CD4-positive, alpha-beta T cell treated with Interleukin-2 at 100 ng/mL for 4 hours (primary cell): ENCODE measurements at places on chromosomes 1 and 21.

- DNase-seq, result no peak
These were observed 22.4 kb downstream of the ESRRG start for GRCh38 chr1:216700779-216701178.

GRCh38 chr1:163443863-163444262 is 122.1 kb downstream of the NUF2 start:
- no peak for DNase-seq

GRCh38 chr1:53860967-53861411 is 22.9 kb upstream of the NDC1 start:
- peak; percentile 57 for DNase-seq

- DNase-seq, result no peak
These were observed 89.5 kb downstream of the ZC3H11B start for GRCh38 chr1:219523411-219523810.

GRCh38 chr1:30088594-30088993 is 634.8 kb downstream of the MATN1 start:
- no peak for DNase-seq

DNA sequence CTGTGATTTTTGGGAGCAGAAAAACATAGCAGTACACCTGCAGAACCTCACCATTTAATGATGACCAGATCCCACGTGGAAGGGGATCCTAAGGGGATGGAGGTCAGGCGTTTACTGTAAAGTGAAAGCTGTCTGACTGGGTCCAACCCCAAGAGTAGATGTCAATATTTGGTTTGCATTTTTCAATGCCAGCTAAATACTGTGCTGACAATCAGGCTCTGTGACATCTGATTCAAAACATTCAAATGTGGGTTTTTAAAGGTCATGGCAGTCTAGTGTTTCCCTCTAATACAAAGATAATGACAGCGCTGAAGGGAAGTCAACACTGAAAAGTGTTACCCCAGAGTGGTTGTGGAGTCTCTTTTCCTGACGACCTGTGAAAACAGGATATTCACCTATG is 68.1 kb downstream of the SPAG17 start:
- no peak for DNase-seq

GRCh38 chr1:202367271-202367670 is 18.8 kb downstream of the PPP1R12B start:
- no peak for DNase-seq

DNA sequence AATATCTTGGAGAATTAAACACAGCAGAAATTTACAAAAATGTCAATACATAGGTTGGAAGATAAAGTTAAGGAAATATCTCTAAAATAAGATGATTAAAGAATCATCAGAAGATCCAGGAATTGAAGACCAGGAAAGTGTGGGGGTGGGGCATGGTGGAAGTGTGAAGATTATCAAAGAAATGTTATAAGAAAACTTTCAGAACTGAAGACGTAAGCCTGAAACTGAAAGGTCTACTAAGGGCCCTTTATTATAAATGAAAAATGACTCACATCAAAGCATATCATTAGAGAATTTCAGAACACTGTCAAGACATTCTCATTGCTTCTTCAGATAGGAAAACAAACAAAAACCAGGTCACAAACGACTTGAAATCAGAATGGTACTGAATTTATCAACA is 92.4 kb upstream of the DPT start:
- DNase-seq, result no peak

DNA sequence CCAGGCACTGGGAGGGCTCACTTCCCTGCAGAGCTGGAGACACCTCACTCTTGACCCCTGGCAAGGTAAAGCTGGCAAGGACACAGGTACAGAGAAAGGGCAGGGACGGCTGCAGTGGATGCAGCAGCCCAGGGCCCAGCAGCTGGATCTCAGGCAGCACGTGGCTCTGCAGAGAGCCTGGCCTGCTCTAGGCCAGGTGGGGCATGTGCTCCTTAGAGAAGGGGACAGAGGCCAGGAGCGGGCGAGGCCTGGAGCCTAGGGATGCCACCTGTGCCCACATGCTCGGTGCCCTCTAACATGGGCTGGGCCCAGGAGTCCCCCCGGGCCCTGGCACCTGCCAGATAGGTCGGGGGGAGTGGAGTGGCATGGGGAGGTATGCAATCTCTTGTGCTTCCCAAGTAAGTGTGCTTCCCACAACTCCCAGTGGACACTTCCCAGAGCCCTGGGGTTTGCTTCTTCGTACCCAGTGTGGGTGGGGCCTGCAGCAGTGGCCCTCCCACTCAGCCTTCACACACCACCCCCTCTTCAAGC is 30.0 kb downstream of the WNT3A start:
- DNase-seq, result no peak

DNA sequence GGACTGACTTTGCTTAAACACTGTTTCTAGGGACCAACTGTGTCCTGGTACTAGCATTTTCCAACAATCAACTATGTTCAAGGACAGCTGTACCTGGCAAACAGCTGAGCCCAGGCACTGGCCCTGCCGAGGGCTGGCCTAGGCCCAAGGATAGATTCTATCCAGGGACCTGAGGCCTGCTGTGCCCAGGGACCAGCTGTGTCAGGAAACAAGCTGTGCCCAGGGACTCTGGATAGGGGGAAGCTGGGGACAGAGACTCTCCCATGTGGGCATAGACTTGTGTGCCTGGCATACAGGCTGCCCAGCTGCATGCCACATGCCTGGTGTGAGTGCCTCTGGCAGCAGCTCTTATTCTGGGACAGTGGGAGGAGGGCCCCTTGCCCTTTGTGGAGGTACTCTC is 38.1 kb upstream of the POU3F1 start:
- no peak for DNase-seq

GRCh38 chr1:119364640-119365039 is 3.9 kb upstream of the HAO2 start:
- no peak for DNase-seq

DNA sequence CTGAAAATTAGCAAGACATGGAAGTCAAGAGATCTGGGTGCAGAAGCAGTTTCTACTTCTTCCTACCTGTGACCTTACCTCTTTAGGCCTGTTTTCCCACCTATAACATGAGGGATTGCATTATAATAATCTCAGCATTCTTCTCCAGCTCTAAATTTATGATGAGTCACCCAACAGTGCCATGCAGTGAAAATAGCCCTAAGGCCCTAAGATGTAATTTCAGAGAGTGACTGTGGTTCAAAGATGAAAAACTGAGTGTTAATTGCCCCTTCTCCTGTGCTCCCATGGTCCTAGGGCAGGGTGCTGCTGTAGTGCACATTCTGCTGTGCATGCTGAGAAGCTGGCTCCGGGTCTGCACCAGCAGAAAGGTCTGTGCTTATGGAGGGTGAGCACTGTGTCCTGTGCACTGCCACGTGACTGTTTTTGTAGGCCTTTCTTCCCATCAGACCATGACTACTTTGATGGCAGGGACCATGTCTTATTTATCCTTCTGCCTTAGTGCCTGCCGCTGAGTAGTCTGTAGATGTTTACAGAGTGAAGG is 29.7 kb downstream of the JUN start:
- DNase-seq, result no peak

DNA sequence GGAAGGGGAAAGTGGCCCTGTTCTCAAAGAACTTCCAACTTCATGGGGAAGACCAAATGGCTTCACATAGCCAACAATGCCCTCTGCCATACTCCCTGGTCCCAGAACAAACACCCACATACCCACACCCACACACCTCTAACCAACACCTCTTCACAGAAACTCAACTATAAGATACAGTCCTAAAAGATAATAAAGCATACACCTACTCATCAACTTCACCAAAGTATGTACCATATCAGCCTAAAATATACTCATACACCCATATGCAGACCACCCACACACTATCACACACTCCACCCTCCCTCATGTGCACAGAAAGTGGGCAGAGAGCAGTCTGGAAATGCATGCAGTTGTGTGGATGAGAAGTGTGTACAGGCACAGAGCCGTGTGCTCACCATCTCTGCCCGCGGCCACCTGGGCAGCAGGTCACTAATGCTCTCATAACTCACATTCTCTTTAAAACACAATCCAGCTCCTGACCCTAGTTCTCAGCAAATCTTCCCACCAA is 27.7 kb downstream of the IQGAP3 start:
- no peak for DNase-seq

DNA sequence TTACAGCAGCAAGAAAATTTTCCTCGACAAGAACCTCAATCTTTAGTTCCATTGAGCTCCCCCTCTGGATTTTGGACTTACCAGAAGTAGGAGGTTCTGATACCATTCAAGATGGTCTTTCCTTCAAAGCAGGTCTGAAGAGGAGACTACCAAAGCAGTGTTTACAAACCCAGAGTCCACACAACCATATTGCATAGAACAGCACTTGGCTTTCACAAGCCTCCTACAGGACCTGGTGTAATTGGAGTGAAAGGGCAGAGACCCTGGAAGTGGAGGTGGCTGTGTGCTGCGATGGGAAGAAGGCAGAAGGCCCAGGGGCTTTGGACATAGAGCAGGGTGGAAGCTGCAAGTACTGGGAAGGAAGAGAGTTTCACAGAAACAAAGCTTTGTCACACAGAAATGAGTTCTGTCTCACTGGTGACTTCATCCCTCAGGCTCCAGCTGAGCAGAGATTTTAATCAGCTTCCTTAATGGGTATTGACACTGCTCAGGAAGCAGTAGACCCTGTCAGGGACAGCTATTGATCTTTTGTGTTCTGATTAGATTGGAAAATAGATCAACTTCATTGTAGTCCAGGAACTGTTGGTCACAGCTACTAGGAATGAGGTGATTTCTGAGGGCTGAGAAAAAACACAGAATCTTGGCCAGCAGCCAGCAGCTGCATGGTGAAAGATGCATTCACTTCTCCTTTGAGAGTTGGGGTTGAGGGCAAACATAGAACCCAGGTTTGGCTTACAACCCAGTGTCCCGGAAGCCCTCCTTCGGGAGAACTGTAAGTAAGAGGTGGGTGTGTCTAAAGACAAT is 124.0 kb downstream of the SYT2 start:
- DNase-seq, result no peak

DNA sequence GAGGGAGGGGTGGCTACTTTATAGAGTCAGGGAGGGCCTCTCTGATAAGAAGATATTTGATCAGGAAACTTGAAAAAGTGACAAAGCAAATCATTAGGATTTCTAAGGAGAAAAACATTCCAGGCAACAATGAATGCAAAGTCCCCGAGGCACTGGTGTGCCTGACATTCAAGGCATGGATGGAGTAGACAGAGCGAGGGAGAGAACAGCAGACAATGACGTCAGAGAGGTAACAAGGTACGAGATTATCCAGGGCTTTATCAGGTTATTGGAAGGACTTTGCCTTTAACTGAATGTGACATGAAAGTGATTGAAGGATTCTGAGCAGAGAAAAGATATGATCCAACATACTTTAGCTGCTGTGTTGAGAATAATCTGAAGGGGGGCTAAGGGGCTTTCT is 72.4 kb upstream of the GNG4 start:
- DNase-seq, result no peak

- no peak for DNase-seq
These were observed 158.3 kb downstream of the KAZN start for GRCh38 chr1:14756589-14757285.

DNA sequence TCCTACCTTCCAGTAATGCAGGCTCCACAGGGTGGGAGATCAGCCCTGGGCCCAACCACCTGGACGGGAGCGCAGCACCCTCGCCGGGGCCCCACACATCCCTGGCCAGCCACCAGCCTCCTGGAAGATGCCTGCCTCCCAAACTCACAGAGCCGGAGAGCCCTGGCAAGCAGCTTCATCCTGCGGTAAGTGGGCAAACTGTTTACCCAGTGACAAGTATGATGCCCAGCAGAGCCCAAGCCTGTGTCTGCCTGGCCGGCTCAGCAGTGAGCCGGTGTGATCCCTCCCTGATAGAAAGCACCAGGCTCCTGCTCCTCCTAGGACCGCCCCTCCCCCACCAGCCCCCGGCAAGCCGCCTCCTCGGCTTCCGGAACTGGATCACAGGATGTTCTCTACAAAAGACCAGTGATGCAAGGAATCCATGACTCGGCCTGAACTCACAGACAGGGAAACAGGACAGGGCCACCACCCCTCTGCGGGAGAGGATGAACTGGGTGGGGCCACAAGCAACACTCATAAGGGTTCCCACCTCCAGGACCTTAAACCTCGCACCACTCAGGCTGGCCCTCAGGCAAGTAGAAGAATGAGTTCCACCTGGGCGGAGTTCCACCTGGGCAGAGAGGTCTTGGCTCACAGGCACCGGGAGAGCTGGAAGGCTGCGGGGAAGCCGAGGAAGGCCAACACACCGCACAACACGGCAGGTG is 7.9 kb downstream of the ACOT7 start:
- DNase-seq, result no peak

GRCh38 chr1:246208105-246208504 is 299.0 kb downstream of the SMYD3 start:
- DNase-seq, result no peak

GRCh38 chr1:88659552-88659951 is 24.5 kb upstream of the PKN2 start:
- DNase-seq, result no peak

DNA sequence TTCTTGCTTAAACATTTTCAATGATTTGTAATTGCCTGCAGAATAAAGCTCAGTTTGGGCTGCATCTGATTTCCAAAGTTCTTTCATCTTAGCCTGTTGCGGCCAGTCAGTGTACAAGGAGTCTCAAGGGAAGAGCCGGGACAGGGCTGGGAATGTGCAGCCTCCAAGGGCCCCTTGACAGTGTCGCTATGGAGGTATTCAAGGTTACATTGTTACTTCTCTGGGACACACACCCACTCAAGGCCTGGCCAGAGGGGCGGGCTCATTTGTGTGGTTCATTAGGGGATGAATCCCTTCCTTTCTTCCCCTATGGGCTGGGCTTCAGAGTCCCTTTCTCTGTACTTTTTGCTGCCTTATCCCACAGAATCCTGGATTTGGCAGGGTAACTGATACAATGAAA is 107.6 kb upstream of the CSF3R start:
- no peak for DNase-seq

DNA sequence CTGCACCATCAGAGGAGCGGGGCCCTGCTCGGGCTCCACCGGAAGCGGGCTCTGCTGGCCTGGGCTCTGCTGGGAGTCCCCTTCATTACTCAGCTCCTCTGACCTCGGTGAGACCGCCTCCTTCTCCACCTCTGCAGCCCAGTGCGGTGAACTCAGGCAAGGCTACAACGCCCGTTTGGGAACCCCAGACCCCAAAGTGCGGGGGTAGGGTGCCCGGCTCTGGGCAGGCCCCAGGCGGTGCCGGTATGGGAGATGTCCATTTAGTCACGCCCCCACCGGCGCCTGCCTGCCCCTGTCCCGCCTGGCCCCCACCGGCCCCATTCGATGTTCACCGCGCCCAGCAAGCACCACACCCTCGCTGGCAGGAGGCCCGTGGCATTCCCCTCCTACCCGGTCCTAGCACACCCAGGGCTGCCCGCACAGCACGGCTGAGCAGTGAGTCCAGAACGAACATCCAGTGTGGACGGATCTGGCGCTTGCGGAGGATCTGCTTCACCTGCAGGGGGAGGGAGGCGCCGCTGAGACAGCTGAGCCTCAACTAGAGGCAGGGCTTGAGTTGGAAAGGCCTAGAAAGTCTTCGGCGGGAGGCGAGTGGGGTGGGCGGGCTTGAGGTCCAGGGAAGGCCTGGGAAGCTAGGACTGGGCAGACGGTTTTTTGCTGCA is 10.0 kb downstream of the MAP3K6 start:
- peak; percentile 59 for DNase-seq
